Esophagus squamous epithelium (tissue), 5 donors: ENCODE measurements at places on chromosomes 7 and 10.

GRCh38 chr7:106050746-106051117 is 61.4 kb downstream of the SYPL1 start:
- no peak for DNase-seq

- DNase-seq: no peak
These were observed 1159.6 kb downstream of the SORCS3 start for GRCh38 chr10:105800641-105801040.

DNA sequence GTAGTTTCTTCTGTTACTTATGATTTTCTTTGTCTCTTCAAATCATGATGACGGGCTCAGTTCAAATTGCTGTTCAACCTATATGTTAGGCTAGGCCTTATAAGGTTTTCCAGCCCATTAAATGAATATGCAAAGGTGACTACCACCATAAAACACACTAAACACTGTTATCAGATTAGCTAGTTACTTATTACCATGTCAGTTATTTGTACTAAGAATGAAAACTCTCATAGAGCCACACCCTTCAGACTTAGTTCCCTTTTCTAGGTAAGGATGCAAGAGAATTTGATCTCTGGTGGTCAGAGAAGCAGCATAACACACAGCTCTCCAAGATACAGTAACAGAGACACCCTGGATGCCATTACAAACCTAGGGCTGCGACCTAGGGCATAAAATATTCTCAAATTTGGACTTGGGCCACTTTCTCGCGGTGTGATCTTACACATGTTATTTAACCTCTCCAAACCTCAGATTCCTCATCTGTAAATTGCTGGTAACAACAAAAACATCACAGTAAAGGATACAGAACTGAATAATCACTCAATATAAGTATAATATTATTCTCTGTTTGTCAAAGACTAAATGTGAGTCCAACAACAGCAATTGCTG is 35.6 kb downstream of the ANKMY2 start:
- no peak for DNase-seq

DNA sequence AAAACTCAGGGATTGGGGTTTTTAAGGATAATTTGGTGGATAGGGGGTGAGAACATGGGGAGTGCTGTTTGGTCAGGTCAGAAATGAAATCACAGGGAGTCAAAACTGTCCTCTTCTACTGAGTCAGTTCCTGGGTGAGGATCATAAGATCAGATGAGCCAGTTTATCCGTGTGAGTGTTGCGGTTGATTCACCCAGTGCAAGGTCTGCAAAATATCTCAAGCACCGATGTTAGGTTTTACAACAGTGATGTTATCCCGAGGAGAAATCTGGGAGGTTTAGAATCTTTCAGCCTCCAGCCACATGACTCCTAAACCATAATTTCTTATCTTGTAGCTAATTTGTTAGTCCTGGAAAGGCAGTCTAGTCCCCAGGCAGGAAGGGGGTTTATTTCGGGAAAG is 31.7 kb upstream of the AGR2 start:
- DNase-seq: no peak

DNA sequence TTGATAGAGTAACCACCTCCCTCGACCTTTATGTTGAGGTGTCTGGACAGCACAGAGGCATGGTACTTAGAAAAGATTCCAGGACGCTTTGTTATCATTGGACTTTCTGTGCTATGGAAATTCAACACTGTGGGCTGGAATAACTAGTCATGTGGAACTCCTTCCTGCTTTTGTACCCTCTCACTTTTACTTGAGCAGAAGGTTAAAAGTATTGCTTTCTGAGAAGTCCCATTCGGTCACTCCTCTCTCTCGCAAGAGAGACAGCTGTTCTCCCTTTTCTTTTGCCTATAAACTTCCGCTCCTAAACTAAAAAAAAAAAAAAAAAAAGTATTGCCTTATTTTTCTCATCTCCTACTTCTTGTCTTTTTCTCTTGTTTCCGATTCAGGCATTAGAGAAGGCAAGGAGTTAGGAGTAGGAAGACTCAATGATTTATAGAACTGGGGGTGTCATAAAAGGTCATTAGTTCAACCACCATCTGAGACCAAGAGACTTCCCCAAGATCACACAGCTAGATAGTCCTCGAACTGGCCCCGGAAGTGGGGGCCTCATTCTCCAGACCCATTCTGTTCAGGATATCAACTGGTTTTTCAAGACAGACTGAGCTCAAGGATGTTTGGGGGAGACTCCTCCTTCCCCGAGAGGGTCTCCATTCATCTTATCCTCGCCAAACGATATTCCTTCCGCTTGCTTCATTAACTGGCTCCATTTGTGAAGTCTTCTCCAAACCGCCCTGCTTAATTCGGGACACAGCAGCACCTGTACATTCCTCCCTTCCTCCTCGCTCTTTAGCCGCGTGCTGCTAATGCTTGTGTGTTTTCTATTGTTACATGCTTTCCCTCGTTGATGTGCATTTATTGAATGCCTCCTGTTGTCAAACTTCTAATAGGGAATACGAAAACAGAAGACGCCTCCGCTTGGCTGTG is 995 bp upstream of the INPP5F start:
- DNase-seq: no peak

GRCh38 chr10:11320809-11321520 is 290.5 kb downstream of the USP6NL start:
- no peak for DNase-seq

DNA sequence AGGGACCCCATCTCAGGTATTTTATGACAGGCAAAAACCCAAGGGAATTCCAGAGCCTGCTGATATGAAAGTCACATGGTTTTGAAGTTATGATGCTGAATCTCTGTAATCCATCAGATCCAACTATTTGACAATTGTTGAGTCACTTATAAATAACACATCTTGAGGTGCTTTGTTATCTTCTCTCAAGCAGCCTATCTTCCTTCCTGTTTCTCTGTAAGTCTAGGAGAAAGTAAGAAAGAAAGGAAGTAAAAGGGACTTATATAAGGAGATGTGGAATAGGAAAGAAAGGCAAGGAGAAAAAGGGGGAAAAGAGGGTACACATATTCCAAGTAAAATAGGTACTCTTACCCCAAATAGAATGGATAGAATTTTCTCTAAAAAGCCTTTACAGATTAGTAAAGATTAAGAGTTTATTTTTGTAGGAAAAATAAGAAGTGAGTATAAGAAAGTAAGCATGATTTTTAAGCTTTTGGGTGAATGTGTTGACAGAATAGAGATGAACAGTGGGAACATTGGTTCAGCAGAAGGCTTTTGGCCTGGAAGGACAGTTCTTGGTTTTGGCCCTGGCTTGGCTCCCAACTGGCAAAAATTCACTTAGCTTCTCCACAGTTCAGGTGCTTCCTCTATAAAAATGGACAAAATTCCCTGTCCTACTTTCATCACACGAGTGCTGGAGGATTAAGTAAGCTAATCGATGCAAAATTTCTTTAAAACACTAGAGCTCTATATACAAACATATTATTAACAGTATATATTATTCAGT is 39.6 kb upstream of the ANK3 start:
- DNase-seq: no peak

- DNase-seq: no peak
These were observed 5.0 kb downstream of the ZRANB1 start for GRCh38 chr10:124946945-124947344.

GRCh38 chr7:40439686-40440085 is 304.9 kb downstream of the SUGCT start:
- DNase-seq: no peak

DNA sequence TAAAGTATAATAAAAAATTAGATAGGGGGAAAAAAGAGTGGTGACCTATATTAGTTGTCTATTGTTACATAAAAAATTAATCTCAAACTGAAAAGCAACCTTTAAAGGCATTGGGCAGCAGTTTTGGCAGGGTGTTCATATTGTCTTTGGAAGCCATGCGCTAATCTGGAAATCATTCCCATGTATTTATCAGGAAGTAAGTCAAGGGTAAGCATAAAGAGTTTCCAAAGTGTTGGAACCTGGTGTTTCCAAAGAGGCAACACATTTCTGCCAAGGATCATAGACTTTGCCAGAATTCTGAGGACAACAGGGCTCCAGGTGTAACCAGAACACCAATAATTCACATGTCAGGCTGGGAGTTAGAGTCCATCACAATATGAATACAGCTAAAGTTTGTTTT is 55.7 kb upstream of the EGFR start:
- no peak for DNase-seq

GRCh38 chr10:99364125-99364524 is 35.0 kb downstream of the CNNM1 start:
- no peak for DNase-seq

- no peak for DNase-seq
These were observed 16.1 kb upstream of the PIK3CG start for GRCh38 chr7:106848851-106849442.

- no peak for DNase-seq
These were observed 57.1 kb downstream of the ABCB1 start for GRCh38 chr7:87543623-87544022.

DNA sequence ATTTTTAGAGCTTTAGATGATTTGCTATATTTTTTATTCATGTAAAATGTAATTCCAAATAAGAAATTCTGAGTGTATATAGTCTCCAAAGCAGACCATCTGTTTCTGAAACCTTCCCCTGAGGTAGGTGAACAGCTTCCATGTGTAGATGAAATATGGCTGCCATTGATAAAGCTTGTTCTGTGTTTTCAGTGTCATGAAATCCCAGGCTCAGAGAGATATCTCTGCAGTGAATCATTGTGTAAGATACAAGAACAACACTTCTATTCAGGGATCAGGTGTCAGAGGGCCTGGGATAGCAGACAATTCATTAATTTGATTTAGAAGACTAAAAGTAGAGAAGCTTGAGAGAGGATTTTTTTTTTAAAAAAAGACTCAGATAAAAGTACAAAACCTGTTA is 29.1 kb downstream of the ACTA2 start:
- no peak for DNase-seq

DNA sequence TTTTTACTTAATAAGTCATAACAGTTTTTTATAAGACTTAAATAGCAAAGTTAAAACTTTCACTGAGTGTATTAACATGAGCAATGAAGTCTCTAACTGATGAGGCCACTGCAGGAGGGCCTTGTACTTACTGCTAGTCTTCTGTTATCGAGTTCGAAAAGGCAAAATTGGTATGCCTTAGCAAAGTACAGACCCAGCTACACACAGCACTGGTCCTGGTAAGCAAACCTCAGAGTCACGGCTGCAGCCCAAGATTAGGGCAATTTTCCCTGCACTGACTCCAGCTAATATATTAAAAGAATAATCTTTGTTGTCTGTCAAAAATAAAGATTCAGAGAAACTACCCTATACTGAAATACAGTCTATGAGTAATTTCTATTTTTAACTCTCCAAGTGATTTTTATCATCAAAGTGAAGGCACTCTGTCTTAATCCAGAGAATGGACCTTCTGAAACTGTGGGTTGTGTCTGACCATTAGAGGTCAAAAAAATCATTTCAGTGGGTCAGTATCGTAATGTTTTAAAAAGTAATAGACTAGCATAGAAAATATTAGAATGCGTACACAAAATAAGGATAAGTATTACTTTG is 85.7 kb downstream of the HBP1 start:
- DNase-seq: no peak

GRCh38 chr7:152145853-152146466 is 120.5 kb downstream of the GALNT11 start:
- DNase-seq: no peak

- no peak for DNase-seq
These were observed 41.7 kb downstream of the PPP1R3C start for GRCh38 chr10:91590904-91591796.

- no peak for DNase-seq
These were observed 71.8 kb upstream of the IGFBP3 start for GRCh38 chr7:45992826-45993225.

GRCh38 chr7:127635659-127636285 is 16.2 kb upstream of the SND1 start:
- DNase-seq: no peak

DNA sequence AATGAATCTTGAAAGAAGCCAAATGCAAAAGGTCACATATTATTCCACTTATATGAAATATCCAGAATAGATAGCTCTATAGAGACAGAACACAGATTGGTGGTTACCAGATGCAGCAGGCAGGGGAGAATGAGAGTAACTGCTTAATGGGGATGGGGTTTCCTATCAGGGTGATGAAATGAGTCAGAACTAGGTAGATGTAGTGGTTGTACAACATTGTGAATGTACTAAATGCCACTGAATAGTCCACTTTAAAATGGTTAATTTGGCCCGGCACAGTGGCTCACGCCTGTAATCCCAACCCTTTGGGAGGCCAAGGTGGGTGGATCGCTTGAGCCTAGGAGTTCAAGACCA is 9.4 kb upstream of the SLC25A28 start:
- DNase-seq: no peak

GRCh38 chr7:155741805-155742204 is 70.5 kb downstream of the SHH start:
- DNase-seq: no peak

- no peak for DNase-seq
These were observed 27.2 kb downstream of the PWWP2B start for GRCh38 chr10:132423966-132424861.

- no peak for DNase-seq
These were observed 115.3 kb downstream of the SGMS1 start for GRCh38 chr10:50508315-50509051.

GRCh38 chr7:123635551-123636359 is 19.9 kb upstream of the LMOD2 start:
- DNase-seq: no peak

DNA sequence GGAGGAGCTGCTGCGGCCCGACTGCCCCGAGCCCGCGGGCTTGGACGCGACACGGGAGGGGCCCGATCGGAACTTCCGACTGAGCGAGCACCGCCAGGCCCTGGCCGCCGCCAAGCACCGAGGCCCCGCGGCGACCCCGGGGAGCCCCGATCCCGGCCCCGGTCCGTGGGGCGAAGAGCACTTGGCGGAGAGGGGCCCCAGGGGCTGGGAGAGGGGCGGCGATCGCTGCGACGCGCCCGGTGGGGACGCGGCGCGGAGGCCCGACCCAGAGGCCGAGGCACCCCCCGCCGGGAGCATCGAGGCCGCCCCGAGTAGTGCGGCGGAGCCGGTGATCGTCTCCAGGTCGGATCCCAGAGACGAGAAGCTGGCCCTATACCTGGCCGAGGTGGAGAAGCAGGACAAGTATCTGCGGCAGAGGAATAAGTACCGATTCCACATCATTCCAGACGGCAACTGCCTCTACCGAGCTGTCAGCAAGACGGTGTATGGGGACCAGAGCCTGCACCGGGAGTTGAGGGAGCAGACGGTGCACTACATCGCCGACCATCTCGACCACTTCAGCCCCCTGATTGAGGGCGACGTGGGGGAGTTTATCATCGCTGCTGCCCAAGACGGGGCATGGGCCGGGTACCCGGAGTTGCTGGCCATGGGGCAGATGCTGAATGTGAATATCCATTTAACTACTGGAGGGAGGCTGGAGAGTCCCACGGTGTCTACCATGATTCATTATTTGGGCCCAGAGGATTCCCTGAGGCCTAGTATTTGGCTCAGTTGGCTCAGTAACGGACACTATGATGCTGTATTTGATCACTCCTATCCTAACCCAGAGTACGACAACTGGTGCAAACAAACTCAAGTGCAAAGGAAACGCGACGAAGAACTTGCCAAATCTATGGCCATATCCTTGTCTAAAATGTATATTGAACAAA is 1.4 kb downstream of the OTUD1 start:
- DNase-seq: no peak
